ENCODE measurements at places on chromosomes 5 and 9.

- DNase-seq, result no peak
Measured at GRCh38 chr9:131179561-131180219, 54.3 kb downstream of the NUP214 start.

DNA sequence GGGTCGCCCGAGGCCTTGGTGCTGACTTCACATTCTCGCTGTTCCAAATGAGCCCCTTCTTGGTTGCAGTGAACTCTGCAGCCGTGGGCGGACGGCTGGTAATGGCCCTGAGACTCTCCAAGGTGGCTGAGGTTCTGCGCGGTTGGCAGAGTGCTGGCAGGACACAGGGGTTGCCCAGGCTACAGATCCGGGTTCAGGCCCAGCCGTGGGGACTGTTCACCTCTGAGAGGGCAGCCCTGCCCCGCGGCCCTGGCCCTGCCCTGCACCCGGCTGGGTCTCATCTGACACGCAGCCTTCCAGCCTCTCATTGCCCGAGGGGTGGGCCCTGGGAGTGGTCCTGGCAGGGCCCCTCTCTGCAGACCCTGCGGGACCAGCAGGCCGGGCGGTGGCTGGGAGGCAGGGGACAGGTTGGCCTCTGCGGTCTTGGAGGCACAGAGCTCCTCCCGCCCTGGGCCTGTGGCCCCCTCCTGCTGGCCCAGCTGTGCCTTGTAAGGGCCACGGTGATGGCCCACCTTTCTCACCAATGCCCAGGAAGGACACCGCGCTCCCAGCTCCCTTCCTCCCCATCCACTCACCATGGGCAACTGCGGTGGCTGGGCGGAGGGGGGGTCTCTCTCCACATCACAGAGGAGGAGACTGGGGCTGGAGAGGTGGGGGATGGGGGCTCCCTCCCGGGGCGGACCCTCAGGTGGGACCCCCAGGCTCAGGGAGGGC lies 51.6 kb downstream of the AHRR start:
- no peak for DNase-seq

- DNase-seq, result no peak
Measured at GRCh38 chr5:88768411-88768810, 114.6 kb downstream of the MEF2C start.

GRCh38 chr9:136714893-136715274 lies 2.5 kb downstream of the DIPK1B start:
- DNase-seq, result no peak

- DNase-seq, result peak; percentile 3
Measured at GRCh38 chr5:120655828-120656435, 191.8 kb downstream of the PRR16 start.

GRCh38 chr5:50447228-50447627 lies 6.1 kb upstream of the EMB start:
- DNase-seq, result no peak

DNA sequence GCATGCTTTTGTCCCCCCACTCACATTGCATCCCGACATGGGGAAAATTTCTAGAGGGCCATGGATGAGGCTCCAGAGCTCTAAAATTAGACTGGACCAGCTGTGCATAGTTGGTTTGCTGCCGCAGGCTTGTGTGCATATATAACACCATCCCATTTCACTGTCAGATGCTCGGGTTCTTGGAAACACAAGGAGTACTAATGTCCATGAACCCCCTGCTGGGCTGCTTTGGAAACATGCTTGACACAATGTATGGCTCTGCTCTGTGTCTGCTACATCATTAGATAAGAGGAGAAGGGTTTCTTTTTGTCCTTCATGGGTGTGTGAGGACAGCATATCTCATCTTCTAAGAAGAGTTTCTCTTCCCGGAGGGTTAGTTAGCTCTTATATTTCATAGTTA lies 292.1 kb upstream of the RORB start:
- no peak for DNase-seq

- DNase-seq, result no peak
Measured at GRCh38 chr9:14692470-14693250, 572 bp downstream of the ZDHHC21 start.
